ENCODE measurements at places on chromosomes 3 and 15.
A peak's percentile ranks its signal among the peaks of the same experiment; 100 is the strongest.

DNA sequence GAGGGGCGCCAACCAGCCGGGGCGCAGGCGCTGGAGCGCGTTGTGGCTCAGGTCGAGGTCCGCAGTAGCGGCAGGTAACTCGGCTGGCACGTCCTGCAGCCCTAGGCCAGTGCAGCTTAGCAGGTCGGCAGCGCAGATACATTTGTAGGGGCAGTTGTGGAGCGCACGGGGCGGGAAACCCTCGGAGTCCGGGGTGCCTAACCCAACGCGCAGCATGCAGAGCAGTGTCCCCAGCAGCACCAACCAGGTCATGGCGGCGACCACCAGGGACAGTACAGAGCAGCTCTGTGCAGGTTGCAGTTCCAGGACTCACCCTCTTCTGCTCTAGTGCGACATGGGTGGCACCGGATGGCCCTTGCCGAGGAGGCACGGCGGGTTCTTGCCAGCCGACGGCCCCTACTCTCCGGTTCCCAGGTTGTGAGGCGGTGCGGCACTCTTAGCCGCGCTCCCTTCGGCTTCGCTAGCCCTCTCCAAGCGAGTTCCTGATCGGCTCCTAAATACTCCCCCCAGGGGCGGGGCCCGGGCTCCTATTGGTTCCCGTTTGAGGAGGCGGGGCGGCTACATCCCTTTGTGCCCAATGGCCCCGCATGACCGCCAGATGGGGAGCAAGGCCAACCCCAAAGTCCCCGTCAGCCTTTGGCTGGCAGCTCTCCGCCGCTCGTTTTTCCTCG lies at the start of gene AMIGO3:
Gene AMIGO3 (minus strand): TSS at position 471 of the 671 bp plus-strand sequence. CDS start 219 bp downstream, at position 252.
- DNase-seq, result peak; percentile 69

DNA sequence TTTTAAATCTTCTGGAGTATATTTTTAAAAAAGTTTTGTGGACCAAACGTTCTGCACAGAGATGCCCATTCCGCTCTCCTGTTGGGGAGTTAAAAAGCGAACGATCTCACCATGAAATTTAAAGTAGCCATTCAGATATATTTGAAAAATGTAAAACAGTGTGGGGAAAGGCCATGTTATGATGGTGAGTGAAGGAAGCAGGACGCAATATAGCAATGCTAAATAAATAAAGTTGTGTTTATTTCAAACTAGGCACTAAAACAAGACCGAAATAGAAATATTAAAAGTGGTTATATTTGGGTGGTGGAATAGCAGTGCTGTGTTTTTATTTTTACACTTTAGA lies 327 bp upstream of the CCDC13 start:
- DNase-seq, result no peak

- DNase-seq, result no peak
Observed at GRCh38 chr3:139957844-139958243, 22.9 kb downstream of the CLSTN2 start.

- DNase-seq, result no peak
Observed at GRCh38 chr3:14991818-14992612, 44.6 kb downstream of the NR2C2 start.

- no peak for DNase-seq
Observed at GRCh38 chr15:50227076-50227475, 38.5 kb downstream of the HDC start.

DNA sequence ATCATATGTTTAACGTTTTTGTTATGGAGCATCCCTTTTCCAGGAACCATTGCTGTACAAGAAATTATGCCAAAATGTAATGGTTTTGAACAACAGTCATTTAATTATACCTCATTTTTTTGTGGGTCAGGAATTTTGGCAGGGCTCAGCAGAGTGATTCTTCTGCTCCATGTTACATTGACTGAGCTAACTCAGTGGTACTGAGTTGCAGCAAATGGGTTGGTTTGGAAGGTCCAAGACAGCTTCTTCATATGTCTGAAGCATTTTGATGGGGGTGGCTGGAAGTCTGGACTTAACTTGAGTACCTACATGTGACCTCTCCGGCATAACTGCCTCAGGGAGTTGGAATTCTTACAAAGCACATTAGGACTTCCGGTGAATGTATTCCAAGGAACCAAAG lies 26.0 kb upstream of the CMC1 start:
- no peak for DNase-seq

- DNase-seq, result no peak
Observed at GRCh38 chr3:7573330-7573729, 712.4 kb downstream of the GRM7 start.

- DNase-seq, result no peak
Observed at GRCh38 chr3:194271460-194272035, 79.6 kb downstream of the CPN2 start.

- no peak for DNase-seq
Observed at GRCh38 chr3:41602121-41602520, 359.8 kb downstream of the ULK4 start.

GRCh38 chr15:31364301-31365031 lies 37.8 kb downstream of the KLF13 start:
- DNase-seq, result no peak

- DNase-seq, result no peak
Observed at GRCh38 chr3:179825527-179826246, 172.8 kb downstream of the USP13 start.

DNA sequence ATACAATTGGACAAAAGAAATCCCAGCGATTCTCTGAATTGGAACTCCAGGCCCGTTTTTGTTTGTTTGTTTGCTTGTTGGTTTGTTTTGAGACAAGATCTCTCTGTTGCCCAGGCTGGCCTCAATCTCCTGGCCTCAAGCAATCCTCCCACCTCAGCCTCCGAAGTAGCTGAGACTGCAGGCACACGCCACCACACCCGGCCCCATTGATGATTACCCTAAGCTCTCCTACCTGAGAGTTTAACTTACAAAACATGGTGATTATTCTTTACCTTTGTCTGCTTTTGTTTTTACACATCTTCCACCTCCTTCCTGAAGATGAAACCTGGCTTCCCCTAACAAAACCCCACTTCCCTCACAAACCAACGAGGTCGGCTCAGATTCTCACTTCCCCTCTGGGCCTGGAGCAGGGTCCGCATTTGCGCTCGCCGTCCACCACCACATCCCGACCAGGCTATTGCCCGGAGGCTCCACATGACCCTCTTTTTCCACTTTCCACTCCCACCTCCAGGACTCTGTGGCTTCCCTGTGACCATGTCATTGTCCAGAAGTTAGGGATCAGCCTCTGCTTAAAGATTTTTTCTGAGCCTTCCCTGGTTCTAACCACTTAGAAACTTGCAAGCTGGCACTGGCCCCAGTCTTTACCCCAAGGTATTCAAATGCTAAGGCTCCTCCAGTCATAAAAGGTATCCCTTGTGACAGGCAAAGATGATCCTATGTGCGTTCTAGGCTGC lies 14.8 kb downstream of the KLHL6 start:
- no peak for DNase-seq

DNA sequence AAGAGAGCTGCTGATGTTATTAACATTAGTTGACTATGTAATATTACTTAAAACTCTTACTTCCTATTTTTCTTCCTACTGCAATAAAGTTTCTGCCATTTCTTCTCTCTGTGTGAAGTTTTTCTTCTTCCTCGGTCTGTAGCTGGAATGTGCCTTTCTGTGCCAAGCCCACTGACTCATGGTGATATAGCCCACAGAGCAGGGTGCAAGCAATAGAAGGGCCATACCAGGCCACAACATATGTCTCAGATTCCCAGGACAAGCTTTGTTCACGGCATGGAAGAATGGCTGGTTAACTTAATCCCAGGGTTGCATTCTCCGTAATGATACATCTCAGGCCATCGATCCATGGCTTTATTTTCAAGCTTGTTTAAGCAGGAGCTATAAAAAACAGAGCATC lies 815.3 kb downstream of the TUSC7 start:
- no peak for DNase-seq

DNA sequence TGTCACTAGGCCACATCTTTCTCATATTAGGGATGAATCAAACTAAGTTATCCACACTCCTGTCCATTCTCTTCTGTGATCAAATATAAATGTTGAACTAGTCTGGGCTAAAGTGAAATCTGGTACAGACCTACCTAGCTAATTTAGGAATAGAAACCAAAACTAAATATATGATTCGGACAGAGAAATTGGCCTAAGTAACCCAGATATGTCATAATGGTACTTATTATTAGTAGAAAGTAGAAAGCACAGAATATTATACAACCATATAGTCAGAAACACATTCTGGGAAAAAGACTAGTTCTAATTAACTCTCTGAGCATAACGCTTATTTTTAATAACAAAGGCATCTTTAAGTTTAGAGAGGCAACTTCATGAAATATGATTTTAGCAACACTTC lies 389.0 kb downstream of the LSAMP start:
- no peak for DNase-seq

GRCh38 chr15:74893627-74894026 lies 3.8 kb downstream of the MPI start:
- DNase-seq, result no peak

- DNase-seq, result no peak
Observed at GRCh38 chr3:51371943-51372557, 13.0 kb upstream of the MANF start.

- DNase-seq, result no peak
Observed at GRCh38 chr3:51358981-51359380, 26.1 kb upstream of the MANF start.

GRCh38 chr3:67030785-67031740 lies 33.0 kb downstream of the KBTBD8 start:
- no peak for DNase-seq

- DNase-seq, result no peak
Observed at GRCh38 chr15:80093854-80094418, 34.5 kb downstream of the ZFAND6 start.

DNA sequence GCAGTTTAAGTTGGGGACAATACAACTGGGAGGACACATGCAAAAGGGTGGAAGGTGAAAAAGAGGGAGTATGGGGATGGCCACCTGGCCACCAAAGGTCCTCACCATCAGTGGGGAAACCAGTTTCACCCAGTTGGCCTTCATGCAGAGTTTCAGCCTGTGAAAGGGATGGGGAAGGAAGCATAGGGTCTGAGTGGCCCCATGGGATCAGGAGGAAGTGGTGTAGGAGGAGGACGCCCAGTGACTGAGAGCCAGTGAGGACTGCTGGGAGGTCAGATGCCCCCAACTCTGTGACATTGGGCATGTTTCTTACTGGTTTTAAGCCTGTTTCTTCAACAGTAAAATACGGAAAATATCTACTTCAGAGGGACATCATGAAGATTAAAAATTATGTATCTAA lies 16.3 kb downstream of the BCL2A1 start:
- no peak for DNase-seq

DNA sequence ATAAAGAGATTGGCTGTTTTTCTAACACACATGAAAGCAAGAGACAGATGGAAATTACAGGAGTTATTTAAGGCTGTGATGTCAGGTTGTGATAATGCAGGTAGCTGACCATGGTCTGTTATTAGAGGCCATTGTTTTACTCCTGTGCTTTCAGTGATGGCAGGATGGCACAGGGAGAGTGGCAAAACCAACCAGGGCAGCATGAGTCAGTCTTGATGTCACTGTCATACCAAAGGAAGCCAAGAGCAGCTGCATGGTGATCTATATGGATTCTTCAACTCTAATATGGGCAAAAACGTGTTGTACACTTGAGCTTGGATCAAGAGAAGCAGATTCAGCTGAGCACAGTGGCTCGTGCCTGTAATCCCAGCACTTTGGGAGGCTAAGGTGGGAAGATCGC lies 91.8 kb upstream of the LMOD3 start:
- DNase-seq, result no peak

GRCh38 chr15:48185529-48185928 lies 5.9 kb upstream of the CTXN2 start:
- no peak for DNase-seq

DNA sequence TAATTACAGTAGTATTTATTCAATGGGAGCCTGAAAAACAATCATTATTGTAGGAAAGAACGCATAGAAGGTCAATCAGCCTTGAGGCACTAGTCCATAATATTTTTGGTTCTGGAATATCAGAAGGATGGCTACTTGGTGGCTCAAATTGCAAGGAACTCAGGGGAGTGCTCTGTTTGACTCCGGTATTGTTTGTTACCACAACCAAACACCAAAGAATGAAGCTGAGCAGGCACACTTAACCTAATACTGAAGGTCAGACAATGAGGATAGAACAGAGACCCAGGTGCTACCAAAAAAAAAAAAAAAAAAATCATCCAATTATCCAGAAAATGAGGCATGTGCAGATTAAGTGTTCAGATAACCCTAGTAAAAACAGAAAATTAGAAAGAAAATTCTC lies 11.1 kb upstream of the SATB1 start:
- DNase-seq, result no peak

GRCh38 chr15:51755790-51756189 lies 4.4 kb downstream of the TMOD2 start:
- no peak for DNase-seq

- no peak for DNase-seq
Observed at GRCh38 chr3:140463355-140463754, 214.5 kb upstream of the TRIM42 start.

GRCh38 chr3:185936814-185937688 lies 763 bp downstream of the TRA2B start:
- peak; percentile 62 for DNase-seq

DNA sequence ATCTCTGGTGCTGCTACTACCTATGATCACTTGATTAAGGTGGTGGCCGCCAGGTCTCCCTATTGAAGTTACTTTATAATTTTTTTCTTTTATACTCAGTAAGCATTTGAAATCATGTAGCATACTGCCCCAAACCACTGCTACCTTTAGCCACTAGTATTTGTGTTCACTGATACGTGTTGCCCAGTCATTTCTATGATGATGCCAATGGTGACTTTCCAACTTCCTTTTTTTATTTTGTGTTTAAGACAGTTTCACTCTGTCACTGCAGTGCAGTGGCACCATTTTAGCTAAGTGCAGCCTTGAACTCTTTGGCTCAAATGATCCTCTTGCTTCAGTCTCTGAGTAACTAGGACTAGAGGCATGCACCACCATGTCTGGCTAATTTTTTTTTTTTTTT lies 598.2 kb downstream of the NAALADL2 start:
- no peak for DNase-seq

GRCh38 chr3:65914032-65914739 lies 124.5 kb downstream of the MAGI1 start:
- DNase-seq, result no peak

DNA sequence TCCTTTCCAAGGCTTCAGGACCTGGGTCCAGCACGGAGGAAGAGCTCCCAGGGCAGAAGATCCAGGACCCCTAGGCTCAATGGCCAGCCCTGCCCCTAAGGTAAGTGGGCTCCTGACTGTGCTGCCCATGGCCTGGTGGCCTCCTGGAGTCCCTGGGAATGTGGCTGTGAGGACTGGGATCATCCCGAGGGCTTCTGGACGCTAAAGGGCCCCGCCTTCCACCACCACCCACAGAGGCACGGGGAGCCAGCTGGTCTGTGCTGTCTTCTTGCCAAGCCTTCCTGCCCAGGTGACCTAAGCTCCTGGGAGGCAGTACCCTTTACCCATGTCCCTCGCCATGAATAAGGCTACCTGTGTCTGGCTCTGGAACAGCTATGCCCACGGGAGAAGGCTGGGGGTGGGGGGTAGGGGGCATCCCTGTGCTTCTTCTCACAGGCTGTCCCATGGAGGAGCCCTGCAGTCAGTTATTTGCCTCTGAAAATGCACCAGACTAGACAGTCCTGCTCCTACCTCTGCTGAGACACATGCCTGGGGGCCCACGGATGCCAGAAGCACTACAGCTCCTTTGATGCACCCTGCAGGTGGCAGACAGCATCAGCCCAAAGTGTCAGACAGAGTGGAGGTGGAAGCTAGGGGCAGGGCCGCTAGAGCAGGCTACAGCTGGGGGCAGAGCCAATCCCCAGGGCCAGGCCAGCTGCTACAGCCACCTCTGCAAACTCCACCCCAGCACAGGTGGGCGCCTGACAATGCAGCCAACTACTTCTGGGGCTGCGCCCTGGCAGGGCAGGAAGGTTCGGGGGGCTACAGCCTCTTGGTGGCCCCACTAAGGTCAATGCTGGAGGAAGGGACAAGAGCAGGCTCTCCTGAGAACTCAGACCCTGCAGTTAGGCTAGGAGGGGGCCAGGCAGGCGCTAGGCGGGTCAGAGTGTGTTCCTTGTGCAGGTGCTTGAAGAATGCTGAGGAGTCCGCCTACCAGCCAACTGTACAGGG lies 90.9 kb downstream of the SEC22A start:
- no peak for DNase-seq

Measured in stimulated activated CD4-positive, alpha-beta T cell treated with anti-CD3 and anti-CD28 coated beads, Interleukin-1b, Interleukin-23, amount 100 ng/mL, for 1 hour (primary cell).